ENCODE measurements at places on chromosomes 16 and 17.

DNA sequence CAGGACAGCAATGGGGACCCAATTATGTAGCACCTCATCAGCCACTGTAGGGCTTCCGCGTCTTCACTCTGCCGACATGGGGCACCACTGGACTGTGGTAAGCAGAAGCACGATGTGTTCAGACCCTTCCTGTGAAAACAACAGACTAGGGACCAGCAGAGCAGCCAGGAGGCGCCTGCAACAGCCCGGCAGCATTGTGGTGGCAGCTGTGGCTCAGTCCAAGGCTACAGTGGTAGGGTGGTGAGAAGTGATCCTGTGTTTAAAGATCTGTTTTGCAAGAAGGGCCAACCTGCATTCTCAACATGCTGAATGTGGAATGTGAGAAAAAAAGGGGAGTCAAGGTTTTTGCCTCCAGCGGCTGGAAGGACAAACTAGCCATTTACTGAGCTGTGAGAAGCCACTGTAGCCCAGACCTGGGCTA, 80.8 kb downstream of the GAS7 start:
- no peak for DNase-seq

GRCh38 chr16:19281246-19281645, 4.3 kb upstream of the CLEC19A start:
- DNase-seq = no peak

DNA sequence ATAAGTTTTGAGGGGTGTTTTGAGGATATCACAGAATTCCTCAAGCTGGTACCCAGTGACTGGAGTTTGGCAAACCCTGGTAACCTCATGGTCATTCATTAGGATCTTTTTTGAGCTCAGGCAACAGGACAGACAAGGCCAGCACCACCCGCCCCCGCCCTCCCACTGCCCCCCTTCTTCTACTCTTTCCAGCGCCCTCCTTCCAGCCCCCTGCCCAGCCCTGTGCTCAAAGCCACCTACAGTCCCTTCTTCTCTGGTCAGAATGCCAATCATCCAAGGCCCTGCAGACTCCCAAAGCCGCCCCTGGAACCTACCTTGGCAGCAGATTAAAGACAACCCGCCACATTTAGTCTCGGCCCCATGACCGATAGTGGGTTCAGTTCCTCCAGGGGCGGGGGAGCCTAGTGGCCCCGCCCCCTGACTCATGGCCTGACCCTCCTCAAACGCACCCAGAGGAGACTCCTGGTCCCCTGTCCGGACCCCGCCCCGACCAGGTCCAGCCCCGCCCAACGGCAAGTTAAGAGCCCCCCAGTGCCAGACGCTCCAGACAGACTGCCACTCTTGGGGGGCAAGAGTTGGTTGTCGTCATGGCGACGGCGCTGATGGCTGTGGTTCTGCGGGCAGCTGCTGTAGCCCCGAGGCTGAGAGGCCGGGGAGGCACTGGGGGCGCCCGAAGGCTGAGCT, at the start of gene NAGS:
Gene NAGS, plus strand, starts transcription at position 546 of the 684 bp plus-strand sequence. Its CDS starts 42 bp downstream, at position 588.
- DNase-seq = no peak

GRCh38 chr16:1929105-1929504, 10.9 kb upstream of the HS3ST6 start:
- DNase-seq = peak; percentile 28

GRCh38 chr16:63617990-63618763, 1503.7 kb downstream of the CDH11 start:
- DNase-seq = peak; percentile 13

DNA sequence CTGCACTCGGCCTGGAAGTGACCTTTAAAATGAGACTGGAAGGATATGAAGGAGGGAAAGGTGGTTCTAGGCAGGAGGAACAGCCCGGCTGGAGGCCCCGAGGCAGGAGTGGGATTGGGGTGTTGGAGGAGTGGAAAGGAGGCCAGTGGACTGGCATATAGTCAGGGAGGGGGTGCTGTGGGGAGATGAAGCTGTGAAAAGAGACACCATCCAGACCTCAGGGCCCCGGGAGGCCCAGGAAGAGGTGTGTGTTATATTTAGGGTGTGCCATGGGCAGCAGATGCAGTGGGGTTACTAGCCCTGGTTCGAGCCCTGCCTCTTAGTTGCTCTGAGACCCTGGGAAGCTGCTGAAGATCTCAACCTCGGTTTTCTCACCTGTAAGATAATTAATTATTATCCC, 18.9 kb upstream of the DOK4 start:
- no peak for DNase-seq

- peak; percentile 82 for DNase-seq
Measured at GRCh38 chr17:80029258-80029974, 6.3 kb downstream of the TBC1D16 start.

DNA sequence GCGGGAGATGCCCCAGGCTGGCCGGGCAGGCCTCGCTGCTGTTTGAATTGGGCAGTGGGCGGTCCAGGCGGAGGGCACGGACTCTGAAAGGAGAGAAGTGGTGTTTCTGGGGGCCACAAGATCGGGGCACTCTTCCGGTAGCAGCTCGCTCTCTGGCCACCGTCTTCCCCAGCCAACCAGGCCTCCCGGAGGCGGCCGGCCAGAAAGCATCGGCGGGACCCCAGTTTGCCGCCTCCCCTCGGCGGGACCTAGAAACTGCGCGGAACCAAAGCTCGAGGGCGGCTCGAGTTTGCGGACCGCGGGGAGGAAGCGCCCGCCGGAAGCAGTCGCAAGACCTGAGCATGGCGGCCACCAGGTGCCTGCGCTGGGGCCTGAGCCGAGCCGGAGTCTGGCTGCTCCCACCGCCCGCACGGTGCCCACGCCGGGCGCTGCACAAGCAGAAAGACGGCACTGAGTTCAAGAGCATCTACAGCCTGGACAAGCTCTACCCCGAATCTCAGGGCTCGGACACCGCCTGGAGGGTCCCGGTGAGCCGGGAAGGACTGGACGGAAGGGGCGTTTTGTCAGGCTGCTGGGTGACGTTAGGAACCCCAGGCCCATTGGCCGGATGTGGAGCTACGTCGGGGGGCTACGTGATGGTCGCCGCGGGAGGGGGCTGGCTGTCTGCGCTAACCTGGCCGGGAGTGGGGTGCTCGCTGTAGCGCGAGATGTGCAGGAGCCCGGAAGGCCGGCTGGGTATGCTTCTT, at the start of gene MRPL58:
Gene MRPL58, plus strand, starts transcription at position 325 of the 746 bp plus-strand sequence. Its CDS starts 17 bp downstream, at position 342.
- peak; percentile 87 for DNase-seq

DNA sequence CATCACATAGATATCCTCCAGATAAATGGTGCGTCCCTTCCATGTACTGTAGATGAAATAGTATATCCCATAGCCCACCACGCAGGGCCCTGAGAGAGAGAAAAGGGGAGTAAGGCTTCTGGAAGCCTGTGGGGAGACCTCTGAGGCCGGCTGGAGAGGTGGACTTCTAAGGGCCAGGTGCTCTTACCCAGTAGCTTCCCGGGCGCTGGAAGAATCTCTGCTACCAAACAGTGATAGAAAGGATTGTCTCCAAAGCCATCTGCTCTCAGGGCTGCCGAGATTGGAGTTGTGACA, 718 bp downstream of the SAT2 start:
- no peak for DNase-seq

- no peak for DNase-seq
Measured at GRCh38 chr16:668519-669171, 713 bp downstream of the RHOT2 start.

GRCh38 chr17:39973496-39973895, 7.1 kb upstream of the PSMD3 start:
- peak; percentile 29 for DNase-seq

DNA sequence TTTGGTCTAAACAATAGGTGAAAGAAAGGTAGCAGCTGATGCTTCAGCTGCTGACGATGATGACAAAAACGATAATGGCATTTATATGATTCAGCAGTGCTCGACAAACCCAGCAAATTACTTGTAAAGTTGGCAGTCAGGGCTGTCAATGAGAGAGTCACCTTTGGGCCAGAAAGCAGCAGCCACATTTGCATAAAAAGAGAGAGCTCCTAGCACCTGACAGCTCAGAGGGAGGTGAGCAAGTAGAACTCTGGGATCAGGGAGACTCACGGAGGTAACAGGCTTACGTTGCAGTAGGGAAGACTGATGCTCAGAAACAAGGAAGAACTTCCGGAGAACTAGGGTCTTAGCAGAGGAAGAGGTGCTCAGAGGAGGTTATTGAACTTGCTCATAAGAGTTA, 291.9 kb upstream of the ZFHX3 start:
- DNase-seq = no peak

DNA sequence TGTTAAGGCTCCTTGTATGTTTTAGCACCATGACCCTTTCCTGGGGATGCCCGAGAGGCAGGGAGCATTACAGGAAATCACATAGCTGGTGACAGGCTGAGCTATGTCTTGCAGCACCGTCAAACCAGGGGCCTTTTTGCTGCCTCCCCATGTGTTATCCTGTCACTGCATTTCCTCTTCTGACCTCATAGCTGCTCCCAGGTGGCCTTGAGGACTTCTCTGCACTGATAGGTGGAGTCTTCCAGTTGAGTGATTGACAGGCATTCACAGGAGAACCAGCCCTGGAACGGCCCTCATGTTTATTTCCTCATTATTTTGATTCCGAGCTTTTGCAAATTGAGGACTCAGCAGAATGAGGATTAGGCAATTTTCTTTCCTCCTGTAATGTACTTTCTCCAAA, 349.6 kb downstream of the HAPSTR1 start:
- DNase-seq = no peak

DNA sequence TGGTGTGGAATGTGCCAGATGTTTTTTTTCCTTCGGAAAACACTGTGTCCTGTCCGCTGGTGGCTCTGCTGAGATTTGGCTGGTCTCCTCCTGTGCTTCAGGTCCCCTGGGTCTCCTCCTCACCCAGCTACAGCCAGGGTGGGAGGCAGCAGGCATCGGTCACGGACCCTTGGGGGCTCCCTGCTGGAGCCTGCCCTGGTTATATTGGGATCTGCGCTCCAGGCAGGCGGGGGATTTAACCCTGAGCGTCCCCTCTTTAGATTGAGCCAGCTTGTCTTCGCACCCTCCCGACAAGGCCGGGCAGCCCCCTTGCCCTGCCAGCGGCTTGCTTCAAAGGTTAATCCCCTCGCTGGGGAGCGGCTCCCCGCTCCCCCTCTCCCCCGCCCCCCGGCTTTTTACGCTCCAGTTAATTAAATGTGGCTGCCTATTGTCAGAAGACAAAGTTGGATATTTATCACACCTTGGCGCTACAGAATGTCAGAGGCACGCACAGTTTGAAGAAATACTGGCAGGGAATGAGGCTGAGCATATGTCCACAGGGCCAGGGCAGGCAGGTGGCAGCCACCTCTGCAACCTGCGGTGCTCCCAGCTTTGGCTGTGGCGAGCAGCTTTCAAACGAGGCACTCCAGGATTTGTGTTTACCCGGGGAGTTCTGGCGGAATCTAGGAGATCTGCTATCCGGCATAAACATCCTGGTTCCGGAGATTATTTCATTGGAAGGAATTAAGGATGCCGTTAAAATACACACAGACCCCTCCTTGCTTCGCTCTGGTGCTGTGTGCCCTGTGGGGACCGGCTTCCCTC, 38.2 kb upstream of the GSE1 start:
- DNase-seq = no peak

GRCh38 chr16:69318177-69318910, 7.2 kb downstream of the VPS4A start:
- DNase-seq = no peak

DNA sequence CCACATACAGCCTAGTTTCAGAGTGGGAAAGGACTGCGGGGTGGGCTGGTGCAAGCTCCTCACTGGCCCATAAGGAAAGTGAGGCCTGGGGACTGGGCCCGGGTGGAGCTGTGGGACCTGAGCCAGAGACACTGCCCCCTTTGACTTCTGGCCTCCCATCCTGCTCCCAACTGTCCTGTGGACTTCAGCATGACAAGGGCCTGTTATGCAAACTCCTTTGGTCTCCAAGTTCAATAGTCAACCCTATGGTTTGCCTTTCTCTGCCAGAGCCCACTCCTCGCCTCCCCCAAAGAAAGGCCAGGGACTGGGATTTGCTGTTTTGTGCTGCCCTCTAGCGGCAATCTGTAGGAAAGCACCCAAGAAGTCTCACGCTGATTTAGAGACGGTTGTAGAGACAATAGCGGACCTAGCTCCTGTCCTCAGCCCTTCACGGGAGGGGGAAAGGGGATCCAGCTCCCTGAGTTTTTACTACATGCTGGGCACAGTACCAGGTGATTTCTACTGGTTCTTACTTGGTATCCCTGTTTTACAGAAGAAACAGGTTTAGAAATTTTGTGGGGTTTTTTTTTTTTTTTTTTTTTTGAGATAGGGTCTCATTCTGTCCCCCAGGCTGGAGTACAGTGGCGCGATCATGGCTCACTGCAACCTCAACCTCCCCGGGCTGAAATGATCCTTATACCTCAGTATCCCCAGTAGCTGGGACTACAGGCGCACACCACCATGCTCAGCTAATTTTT, 1.2 kb upstream of the TLCD3B start:
- DNase-seq = peak; percentile 62

DNA sequence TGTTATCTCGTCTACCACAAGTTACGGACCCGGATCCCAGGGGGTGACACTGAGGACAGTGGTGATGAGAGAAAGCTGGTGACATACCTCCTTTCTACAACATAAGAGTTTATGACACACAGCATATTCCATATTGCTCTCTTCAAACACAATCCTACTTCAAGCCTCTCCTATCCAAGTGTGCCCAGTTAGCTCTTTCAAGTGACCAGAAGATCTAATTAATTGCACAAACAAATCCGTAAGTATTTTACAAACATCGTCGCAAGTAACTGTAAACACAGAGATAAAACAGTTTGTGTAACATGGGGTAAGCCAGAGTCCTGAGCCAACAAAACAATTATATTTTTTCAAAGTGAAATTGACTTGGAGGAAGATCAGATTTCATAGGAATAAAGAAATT, 235.0 kb downstream of the CHD9NB start:
- no peak for DNase-seq

DNA sequence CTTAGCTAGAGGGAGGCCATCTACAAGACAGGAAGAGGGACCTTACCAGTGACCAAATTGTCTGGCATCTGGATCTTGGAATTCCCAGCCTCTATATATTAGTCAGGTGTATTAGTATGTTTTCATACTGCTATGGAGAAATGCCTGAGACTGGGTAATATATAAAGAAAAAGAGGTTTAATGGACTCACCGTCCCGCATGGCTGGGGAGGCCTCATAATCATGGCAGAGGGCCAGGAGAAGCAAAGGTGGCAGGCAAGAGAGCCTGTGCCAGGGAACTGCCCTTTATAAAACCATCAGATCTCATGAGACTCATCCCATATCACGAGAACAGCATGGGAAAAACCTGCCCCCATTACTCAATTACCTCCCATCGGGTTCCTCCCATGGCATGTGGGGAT, 500.2 kb downstream of the SHISA9 start:
- DNase-seq = no peak

DNA sequence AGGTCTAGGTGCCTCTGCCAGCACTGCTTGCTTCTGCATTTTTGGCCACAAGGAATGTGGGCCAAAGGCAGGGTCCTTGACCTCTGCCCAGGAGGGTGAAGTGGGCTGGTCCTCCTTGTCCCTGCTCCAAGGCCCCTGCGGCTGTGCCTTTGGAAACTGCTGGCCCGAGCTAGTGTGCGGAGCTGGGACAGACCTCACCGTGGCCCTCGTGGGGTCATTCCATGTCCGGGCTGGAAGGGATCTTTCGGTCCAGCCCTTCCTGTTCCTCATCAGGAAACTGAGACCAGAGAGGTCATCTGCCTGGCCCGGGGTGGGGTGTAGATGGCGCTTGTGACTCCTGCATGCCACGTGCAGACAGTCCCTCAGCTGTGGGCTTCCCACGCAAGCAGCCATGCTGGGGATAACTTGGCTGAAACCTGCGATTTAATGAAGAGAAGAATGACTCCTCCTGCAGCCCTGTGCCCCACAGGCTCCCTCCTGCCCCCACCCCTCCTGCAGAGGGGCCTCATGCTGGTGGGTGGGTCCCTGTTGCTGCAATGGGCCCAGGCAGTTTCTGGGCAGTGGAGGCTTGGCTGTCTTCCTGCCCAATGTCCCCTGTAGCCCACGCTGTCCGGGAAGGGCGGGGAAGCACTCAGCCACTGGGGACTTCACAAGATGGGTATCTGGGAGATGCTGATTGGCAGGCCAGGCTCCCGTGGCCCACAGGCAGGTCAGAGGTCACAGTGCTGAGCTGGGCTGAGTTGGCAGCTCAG, 245.2 kb downstream of the SEC14L1 start:
- DNase-seq = no peak
